ENCODE measurements at places on chromosomes 7 and 10.

DNA sequence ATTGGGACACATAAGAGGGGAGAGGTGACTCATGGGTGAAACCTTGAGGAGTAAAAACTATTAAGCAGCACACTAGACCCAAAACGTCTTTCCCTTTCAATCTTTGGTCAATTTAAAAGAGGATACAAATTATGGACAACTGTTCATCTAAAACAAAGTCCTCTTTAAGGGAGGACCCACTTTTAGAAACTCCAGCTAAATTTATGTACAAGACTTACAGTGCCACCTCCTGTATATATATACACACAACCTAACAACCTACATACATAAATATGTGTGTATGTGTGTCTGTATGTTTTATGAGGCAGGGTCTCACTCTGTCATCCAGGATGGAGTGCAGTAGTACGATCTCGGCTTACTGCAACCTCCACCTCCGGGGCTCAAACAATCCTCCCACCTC, 18.1 kb upstream of the ZC3HAV1 start:
- DNase-seq = peak; percentile 45

DNA sequence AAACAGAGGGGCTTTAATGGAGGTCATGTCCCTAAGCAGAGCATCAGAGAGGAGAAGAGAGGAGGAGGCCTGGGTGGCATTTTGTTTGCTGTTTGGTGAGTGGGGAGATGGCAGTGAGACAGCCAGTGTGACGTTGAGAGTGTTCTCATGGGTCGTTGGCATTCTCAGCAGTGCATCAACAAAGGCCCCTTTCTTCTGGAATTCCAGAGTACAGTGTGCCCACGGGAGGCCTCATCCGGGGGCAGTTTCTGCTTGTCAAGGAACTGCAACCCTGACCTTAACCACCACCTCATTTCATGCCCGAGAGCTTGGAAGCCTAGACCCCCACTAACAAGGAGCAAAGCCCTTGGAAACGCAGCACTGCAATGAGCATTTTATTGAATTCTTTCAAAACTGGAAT, 92.9 kb downstream of the CELF2 start:
- no peak for DNase-seq

DNA sequence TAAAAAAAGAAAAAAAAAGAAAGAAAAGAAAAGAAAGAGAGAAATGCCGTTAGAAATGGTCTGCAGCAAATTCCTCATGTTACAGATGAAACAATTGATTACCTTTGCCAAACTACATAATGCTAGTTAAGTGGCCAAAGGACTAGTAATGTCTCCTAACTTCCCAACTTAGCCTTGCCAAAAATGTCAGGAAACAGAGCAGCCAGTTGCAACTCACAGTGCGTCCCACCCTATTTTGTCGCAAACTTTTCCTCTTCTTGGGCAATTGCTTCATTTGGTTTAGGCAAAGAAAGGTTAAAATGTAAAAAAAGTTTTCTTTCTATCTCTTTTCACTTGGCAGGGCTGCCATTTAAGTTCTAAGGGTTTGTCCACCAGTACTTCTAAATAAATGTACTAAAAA, 53.1 kb downstream of the APBB1IP start:
- DNase-seq = no peak

- DNase-seq = no peak
Observed at GRCh38 chr7:75888464-75889222, 9.8 kb downstream of the RHBDD2 start.

- DNase-seq = no peak
Observed at GRCh38 chr10:102150970-102151773, 1.0 kb upstream of the NOLC1 start.

DNA sequence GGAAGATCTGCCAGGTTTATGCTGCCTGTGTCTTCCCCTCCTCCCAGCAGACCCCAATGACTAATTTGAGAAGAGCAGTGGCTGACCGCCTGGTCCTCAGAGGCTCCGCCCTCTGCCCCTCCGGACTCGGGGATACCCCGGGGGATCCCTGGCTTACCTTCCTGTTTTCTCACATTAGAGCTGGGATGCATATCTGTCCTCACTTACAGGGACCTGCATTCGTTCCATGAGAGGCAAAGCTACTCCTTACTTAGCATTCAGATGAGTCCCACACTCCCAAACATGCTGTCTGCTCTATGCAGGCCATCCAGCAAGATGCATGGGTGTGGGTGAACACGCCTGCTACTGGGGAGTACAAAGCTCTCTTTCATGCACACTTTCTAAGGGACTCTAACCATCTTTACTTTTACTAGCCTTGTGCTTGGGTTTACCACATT, 24.0 kb downstream of the VOPP1 start:
- no peak for DNase-seq

GRCh38 chr7:82609746-82610145, 166.2 kb upstream of the CACNA2D1 start:
- DNase-seq = no peak

DNA sequence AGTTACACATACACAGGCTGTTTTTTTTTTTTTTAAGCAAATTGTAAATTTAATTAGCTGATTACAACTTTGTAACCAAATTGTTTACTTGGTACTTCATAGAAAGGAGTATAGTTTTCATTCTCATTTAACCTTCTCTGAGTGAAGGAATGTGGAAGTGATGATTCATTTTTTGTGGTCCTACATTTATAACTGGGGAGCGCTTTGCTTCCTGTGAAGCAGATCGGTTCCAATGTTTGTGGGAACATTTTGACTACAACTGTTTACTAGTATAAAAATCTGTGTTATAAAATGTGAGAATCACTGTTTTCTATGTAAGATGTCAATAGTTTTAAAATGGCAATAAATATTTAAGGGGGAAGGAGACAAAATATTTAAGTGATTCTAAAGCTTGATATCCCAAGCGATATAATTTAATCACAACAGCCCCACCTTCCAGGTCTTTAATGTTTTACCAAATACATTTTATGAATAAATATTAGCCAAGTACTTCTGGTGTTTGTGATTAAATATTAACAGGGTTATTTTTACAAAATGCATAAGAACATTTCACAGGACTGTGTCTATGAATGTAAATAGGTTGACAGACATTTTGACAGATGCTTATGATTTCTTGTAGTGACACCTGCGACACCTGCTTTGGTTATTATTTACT, 57.1 kb downstream of the NXPH1 start:
- no peak for DNase-seq

DNA sequence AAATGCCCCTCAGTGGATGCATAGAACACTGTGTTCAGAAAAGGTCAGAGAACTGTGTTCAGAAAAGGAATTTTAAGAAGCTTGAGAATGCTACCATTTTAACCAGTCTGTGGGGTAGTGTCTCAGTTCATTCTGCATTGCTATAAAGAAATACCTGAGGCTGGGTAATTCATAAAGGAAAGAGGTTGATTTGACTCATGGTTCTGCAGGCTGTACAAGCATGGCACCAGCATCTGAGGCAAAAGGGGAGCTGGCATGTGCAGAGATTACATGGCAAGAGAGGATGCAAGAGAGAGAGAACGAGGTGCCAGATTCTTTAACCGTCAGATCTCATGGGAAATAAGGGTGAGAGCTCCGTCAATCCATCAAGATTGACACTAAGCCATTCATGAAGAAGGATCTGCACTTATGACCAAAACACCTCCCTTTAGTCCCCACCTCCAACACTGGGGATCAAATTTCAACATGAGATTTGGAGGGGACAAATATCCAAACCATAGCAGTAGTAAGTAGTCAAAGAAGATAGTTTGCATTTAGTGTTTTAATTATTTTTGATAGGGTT, 119.8 kb downstream of the FAM107B start:
- no peak for DNase-seq

GRCh38 chr10:86066696-86067095, 299.9 kb downstream of the GRID1 start:
- no peak for DNase-seq

GRCh38 chr7:2571409-2571808, 12.6 kb downstream of the IQCE start:
- DNase-seq = no peak

DNA sequence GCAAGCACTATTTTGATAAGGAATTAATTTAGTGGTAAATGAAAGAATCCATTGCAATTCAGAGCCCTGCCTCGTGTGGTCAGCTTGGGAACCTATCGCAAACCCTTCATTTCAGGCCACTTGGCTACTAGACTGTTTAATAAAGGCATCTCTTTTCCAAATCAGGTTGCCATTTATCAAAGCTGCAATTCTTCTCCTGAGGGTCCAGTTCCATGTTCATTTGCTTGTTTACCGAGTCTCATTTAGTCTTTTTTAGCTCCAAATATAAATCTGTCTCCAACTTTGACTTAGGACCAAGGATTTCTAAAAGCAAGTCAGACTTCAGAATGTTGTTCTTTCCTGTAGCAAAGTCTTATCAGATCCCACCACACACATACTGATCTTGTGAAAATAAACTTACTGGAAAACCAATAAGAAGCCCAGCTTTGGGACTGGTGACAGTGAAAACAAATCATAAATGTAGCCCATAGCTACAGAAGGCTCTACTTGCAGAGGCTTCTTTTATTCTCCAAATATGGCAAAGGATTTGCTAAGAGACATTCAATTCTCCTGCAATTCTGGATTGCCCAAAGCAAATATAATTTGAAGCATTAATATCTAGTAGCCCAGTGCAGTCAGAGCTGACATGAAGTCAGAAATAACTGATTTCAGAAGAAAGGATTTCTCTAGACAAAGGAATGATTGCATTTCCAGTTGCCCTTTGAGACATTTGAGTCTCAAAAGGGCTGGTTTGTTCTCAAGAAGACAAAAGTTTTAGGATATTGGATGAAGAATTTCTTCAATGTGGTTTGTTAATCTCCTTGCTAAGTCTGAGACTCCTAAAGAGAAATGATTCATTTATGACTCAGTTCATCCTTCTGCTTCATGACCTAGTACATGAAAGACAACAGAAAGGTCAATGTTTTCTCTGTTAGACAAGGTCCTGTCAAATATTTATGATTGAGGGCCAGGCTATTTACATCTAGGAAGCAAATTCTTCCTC, 28.0 kb downstream of the PPP1R3C start:
- DNase-seq = no peak

DNA sequence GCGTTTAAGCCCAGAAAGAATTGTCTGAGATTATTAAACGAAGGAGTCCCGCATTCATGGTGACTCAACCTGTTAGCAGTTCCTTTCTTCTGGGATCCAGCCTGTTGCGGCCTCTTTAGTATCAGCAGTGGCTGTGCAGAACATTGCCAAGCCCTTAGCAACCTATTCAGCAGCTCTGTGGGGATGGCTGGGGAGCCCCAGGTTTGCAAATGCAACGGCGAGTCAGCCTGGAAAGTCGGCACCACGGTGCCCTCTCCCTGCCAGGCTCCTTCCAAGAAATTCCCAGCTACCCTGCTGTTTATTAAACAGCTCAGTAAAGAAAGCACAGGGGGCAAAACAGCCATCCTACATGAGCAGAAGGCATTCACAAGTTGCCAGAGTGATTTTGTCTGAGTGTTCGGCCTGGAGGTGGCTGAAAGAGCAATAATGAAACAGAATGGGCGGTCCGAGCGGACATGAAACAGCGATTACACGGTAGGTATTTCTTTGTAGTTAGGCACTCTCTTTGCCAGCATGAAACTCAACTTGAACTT, 198.3 kb downstream of the BAMBI start:
- DNase-seq = no peak

GRCh38 chr7:92723205-92723604, 113.2 kb downstream of the CDK6 start:
- no peak for DNase-seq

Data from CD4-positive, alpha-beta T cell treated with Interferon alpha-2 for 1 hour (primary cell).